Activated naive CD4-positive, alpha-beta T cell treated with anti-CD3 and anti-CD28 coated beads, Interleukin-2, amount 50 U/mL, for 16 hours (primary cell): ENCODE measurements at places on chromosomes 5 and 9.

DNA sequence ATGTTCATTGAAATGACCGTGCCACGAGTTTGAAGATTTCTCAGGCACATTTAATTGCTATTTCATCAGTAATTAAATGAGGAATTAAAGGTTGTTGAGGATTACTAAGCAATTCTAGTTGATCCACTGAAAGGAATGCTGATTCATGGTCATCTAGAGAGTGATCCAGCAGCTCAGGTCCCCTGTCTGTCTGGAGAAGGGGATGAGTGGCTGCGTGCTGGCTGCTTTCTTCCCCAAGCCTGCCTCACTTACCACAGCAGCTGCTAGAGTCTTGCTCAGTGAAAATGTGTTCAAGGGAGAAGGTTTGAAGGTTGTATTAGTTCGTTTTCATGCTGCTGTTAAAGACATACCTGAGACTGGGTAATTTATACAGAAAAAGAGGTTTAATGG, 7.8 kb upstream of the TGFBI start:
- no peak for DNase-seq

- DNase-seq: no peak
Observed at GRCh38 chr5:141753971-141754713, 72.1 kb upstream of the ARAP3 start.

DNA sequence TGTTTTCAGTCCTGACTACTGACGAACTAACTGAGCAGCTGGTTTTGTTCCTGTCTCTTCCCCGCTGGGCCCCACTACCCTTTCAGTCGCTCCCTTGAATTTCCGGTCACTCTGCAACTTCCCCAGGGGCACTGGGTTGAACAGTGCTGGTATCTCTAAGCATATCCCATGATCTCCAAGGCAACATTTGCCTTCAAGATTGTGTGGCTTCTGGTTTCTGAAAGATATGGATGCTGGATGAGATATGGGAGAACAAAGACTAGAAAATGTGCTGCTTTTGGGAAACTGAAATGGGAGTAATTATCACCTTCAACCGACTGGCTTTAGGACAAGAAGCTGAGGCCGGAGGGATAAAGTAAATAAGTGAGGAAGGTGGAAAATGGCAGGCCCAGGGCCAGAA, 258.2 kb upstream of the PIK3R1 start:
- DNase-seq: no peak

DNA sequence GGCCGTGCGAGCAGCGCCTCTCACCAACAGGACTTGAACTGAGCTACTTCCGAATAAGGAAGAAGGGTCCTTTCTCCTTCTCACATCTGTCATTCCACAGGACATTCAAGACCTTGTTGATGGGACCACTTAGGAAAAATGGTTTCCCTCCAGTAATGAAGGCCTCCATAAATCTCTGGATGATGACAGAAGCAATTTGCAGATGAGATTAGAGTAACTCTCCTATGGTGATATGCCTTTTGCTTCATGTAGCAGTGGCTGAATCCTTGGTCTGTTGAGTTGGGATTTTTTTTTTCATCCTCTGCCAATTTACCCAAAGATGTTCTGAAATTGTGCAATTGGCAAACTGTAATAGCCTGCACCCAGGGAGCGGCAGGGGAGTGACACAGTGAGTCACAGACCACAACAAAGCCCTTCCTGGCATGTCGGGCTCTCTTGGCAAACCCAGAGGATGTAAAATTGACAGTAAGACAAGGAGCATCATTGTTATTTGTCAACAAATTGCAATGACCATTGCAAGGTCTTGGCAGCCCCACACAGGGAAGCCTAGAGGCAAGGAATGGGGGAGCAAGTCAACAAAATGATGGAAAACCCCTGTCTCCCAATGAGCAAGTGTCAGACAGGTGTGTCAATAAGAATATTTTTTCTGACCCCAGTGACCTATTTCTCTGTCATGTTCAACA, 275.9 kb downstream of the ACTL7B start:
- no peak for DNase-seq

DNA sequence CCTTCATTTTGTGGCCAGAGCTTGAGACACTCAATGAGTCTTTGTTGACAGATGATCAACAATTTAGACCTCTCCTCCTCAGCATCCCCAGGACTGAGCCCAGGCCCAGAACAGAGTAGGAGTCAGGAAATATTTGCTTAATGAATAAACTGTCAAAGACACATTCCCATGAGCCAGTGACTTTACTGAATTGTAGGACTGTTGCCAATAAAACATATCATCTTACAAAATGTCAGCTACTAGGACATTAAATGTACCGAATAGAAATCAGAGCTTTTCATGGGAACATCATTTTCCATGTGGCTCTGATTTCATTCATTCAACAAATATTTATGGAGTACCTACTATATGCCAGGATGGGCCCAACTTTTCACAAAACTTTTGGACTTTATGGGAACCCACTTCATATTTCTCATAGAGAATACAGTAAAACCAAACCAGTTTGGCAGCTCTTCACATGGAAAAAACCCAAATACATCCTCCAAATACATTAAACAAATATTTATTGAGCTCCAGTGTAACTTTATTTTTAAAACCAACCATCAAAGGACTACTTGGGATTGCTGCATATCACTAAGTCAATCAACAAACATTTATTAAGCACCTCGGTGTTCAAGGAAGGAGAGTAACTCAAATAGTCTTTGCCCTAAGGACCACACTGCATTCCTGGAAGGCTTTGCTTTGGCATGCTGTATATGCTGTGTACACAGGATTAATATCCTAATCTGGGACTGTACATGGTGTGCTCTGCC, 11.4 kb downstream of the VDAC1 start:
- DNase-seq: no peak

DNA sequence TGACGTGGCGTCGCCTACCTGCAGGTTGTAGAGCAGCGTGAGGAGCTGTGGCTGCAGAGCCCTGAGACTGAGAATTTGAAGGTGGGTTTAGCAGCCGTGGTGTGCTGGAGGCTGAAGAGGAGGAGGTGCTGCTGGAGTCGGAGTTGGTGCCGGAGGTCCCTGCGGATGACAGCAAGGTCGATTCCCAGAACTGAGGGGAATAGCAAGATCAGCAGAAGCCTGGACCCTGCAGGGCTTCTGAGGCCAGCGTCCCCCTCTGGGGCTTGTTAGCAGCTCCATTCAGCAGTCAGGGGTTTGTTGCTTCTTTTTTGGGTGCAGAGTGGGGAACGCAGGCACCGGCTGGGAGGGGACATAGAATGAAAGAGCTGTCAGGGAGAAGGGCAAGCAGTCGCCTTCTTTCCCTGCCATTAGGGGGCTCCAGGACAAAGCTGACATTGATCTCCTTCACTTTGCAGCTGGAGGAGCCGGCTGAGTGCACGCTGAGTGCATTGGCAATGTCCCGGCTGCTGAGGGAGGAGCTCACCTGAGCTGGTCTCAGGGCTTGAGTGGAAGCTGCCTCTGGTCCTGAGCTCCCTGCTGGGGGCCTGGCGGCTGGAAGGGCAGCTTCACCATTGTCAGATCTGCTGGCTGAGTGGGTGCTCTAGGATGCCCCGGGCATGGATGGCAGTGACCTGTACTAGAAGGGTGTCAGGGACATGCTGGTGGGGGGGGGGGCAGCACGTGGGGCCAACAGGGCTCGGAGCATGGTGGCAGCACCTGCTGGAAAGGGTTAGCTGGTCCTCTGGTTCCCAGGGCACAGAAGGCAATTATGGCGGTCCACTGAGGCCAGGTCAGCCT, 20.8 kb downstream of the OBP2B start:
- no peak for DNase-seq

GRCh38 chr5:53063176-53063575, 46.4 kb downstream of the MOCS2 start:
- no peak for DNase-seq

- DNase-seq: no peak
Observed at GRCh38 chr9:89372230-89372816, 54.0 kb downstream of the SECISBP2 start.

GRCh38 chr9:77601476-77602099, 46.5 kb downstream of the GNA14 start:
- DNase-seq: no peak

DNA sequence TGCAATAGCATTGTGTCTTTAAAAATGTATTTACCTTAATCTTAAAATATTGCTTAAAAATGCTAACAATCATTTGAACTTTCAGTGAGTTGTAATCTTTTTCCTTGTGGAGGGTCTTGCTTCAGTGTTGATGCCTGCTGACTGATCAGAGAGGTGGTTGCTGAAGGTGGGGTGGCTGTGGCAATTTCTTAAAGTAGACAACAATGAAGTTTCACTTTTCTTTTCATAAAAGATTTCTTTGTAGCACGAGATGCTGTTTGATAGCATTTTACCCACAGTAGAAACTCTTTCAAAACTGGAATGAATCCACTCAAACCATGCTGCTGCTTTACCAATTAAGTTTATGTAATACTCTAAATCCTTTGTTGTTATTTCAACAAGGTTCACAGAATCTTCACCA, 50.8 kb downstream of the NR3C1 start:
- peak; percentile 45 for DNase-seq

GRCh38 chr9:38024036-38024681, 44.9 kb downstream of the SHB start:
- no peak for DNase-seq

GRCh38 chr9:91714020-91714806, 235.8 kb downstream of the ROR2 start:
- DNase-seq: no peak

DNA sequence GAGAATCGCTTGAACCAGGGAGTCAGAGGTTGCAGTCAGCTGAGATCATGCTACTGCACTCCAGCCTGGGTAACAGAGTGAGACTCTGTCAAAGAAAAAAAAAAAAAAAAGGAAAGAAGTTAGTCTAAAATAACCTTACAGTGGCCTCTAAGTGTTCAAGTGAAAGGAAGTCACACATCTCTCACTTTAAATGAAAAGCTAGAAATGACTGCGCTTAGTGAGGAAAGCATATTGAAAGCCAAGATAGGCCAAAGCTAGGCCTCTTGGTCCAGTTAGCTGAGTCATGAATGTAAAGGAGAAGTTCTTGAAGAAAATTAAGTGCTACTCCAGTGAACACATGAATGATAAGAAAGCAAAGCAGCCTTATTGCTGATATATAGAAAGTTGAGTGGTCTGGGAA, 38.1 kb downstream of the ITGA1 start:
- DNase-seq: no peak

GRCh38 chr9:23341346-23341745, 484.7 kb downstream of the ELAVL2 start:
- no peak for DNase-seq

- no peak for DNase-seq
Observed at GRCh38 chr9:31730398-31730797, 654.0 kb upstream of the ACO1 start.

GRCh38 chr9:133897675-133898074, 94.4 kb downstream of the VAV2 start:
- no peak for DNase-seq

DNA sequence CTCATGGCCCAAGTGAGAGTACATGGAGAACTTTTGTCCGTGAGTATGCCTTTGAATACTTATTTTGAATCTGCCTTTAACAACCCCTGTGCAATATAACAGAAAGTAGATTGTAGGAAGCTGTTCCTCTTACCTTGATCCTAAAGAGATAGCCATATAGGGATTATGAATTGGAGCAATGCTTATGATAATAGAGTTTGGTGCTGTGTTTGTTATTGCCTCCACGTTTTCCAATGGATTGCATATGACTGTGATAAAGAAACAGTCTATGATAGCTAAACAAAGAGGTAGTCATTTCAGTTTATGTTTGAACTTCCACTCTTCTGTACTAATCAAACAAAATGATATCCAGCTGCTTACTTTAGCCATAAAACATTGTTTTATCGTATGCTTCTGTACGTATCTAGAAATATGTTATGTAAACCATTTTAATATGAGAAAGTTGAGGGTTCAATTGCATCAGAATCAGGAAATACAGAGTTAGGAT, 199.6 kb upstream of the RGMB start:
- DNase-seq: no peak

GRCh38 chr9:113602126-113603047, 138.9 kb downstream of the RGS3 start:
- DNase-seq: peak; percentile 30

- DNase-seq: no peak
Observed at GRCh38 chr5:140483055-140483454, 64.4 kb upstream of the EIF4EBP3 start.

DNA sequence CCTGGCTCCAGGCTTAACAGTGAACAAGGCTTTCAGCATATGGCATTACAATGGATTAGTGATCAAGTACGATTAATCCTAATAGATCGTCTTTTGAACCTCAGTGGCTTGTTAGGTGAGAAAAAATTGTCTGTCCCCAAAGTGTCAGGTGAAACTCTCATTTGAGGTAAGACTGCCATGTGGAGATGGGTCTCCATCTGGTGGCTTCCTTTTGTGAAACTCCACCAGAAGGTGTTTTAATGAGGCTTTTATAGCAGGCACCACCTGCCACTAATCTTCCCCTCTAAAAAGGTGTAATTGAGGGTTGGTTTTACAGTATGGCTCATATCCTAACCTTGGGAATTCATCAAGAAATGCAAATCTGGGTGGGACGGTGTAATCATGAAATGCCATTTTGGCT, 471.1 kb upstream of the MPDZ start:
- DNase-seq: no peak

DNA sequence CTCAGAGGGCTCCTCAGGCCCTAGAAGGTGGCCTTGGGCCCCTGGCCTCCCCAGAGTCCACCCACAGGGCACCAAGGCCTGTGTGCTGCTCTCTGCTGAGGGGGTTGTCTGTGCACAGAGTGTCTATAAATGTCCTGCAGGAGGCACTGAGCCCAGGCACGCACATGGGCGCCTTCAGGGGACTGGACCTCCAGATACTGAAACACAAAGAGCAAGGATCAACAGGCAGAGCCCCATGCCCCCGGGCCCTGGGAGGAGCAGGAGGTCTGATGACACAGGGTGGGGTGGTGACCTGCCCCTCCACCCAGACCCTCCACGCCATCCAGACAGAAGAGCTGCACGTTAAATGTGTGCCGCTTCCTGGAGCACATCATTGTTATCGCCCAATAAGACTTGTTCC, 64.6 kb upstream of the SIMC1 start:
- no peak for DNase-seq

- no peak for DNase-seq
Observed at GRCh38 chr9:13116292-13116691, 163.2 kb downstream of the MPDZ start.

- DNase-seq: no peak
Observed at GRCh38 chr5:17022296-17022695, 86.2 kb upstream of the MYO10 start.

GRCh38 chr9:8143677-8144076, 344.1 kb upstream of the DMAC1 start:
- no peak for DNase-seq

DNA sequence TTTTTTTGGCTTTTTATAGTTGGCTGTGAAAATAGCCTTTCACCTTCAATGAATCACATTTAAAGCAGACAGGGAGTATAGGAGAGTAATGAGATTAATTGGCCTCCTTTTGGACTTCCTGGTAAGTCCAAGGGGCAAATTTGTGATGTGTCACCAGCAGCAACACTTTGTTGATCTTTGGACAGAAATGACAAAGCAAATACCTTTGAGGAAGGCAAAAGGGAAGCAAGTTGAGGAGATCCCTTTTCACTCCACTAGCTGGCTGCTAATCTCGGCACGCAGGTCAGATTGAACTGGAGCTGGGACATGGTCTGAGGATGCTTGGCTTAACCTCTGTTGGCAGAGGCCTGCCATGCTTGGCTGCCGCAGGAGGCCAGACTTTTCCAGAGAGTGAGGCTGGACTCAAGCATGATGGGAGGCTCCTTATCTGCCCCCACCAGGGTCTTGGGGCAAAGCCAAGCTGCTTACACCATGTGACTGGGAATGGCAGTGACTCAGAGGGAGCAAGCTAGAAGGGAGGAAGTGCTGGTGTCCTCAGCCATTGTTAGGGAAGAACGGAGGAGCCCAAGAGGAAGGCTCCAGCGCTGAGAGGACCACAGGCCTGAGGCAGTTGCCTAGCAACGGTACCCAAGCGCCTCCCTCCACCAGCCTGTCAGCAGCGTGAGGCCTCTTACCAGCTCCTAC, 174.5 kb upstream of the MAP1B start:
- no peak for DNase-seq
